ENCODE measurements at places on chromosomes 5 and 9.

GRCh38 chr5:80860924-80861613 is 99.1 kb upstream of the RASGRF2 start:
- no peak for DNase-seq

GRCh38 chr9:113912816-113913215 is 36.7 kb downstream of the ZNF618 start:
- DNase-seq = no peak

DNA sequence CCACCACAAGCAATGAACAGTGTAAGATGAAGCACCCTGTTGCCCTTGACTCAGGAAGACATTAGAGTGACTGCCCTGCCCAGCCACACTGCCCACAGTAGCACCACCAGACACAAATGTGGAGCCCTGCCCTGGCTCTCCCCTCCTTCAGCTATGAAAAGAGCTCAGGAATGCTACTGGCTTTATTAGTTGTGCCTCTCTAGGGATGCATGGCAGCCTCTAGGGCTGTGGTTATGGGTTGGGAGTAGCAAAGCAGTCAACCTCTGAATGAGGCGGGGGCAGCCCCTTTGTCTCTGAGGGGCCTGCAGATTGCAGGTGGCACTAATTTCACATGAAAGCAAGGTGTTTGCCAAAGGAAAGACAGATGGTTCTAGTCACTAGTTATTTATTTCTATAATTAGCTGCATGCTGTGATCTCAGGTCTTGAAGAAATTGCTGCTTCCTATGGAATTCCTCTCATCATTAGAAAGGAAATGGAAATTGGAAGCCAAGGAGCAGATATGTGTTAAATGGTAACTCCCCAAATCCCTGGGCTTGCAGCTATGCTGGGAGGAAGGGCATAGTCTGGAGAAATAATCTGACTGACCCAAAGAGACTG is 259.4 kb downstream of the TLR4 start:
- no peak for DNase-seq

DNA sequence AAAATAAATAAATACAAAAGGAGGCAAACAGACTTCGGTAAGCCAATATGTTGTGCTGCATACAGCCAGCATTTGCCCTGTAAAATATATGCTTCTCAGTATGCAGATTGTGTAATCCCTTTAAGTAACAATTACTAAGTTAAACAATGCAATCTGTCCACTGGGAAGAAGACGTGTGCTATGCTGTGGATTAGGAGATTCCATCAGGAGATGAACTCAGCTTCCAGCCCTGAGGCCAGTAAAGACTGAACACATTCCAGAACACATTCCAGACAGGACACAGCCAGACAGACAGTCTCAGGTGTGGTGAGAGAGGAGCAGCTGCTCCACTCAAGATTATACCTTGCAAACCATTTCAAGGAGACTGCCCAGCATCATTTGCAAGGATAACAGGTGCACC is 97.8 kb downstream of the MPDZ start:
- DNase-seq = no peak

DNA sequence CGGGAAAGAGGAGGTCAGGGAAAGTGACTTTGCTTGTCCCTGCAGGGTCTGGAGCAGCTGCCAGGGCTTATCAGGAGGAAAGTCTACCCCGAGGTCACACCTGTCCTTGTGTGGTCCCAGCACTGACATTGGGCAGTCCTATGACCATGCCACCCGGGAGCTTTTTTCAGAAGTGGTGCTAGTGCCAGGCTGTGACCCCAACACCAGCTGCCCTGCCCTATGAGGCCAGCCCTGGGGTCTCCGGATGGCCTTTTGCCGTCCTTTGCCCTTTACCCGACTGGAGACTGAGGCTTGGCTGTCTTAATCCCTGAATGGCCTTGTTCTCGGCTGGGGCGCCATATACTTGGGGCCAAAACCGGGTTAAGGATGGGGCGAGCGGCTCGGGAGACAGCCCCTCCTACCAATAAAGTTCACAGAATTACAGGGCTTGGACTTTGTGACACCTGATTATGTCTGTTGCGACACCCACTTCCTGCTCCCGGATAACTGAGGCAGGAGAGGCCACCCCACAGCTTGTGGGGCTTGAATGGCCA is 22.2 kb upstream of the SLC9A3 start:
- DNase-seq = no peak

DNA sequence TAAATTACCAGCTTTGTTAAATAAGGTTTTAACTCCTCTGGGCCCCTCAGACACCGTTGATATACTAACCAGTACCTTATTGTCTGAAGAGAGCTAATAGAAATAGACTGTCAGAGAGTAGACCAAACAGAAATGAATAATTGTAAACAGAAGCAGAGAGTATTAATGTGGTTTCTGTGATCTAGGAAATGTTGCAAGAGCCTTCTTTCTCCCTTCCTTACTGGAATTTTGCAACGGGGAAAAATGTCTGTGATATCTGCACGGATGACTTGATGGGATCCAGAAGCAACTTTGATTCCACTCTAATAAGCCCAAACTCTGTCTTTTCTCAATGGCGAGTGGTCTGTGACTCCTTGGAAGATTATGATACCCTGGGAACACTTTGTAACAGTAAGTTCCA is 5.1 kb downstream of the TYRP1 start:
- no peak for DNase-seq

DNA sequence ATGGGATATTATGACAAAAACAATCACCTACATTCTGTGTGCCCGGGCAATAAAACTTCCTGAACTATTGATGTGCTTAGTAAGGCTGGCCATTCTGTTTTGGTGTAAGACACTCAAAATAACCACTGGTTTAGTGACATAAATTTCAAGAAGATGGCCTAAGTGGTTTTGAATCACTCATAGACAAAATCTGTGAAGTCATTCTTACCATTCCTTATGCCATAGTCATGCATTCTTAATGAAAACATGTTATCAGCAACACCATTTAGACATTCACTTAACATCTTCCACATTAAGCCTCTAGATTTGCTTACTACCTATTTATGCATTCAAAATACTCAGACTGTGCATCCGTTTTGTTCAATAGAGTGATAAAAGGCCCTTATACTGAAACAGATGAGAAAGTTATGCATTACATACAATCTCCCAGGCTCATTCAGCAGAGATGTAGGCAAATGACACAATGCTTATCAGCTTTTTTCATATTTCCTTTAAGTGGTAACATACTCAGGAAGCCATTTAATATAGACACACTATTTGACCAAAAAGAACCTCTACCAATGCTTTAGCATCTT is 848.8 kb upstream of the DMAC1 start:
- no peak for DNase-seq

DNA sequence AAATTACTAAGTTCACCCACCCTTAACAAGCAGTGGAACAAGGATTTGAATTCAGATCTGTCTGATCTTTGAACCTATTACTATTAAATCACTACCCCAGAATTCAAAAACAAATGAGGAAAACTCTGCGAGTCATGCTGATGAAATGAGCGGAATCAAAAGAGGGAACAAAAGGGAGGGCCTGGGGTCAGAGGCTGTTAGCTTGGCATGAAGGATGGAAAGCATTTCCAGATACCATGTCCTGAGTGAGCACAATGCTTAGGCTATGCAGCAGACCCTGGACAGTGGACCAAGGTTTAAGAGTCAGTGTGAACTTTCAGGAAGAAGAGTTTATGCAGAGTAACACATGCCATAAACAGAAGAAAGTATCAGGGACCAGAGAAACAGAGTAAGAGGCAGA is 30.5 kb downstream of the GRIA1 start:
- DNase-seq = no peak

GRCh38 chr5:8253376-8253775 is 384.4 kb downstream of the MTRR start:
- no peak for DNase-seq

GRCh38 chr5:67623078-67623477 is 426.5 kb upstream of the CD180 start:
- DNase-seq = no peak

DNA sequence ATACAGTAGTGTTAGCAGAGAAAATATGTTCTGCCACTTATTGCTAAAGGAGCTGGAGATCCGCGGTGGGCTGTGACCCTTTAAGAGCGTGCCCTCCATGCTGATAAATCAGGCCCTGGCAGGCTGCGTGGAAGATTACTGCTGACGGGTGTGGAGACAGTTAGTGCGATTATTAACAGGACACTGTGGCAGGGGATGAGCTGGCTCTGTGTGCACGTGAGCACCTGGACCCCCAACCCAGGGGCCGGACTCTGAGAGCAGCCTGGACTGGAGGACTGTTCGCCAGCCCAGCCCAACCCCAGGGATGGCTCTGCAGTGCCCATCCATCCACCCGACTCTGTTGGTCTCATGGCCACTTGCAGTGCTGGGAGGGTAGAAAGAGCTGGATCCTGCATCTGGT is 162.0 kb downstream of the MELK start:
- no peak for DNase-seq

GRCh38 chr9:98942906-98943681 is 613 bp upstream of the COL15A1 start:
- no peak for DNase-seq

GRCh38 chr9:68897577-68898145 is 116.3 kb downstream of the PRKACG start:
- no peak for DNase-seq

GRCh38 chr5:97019435-97020117 is 83.7 kb downstream of the LNPEP start:
- DNase-seq = no peak

DNA sequence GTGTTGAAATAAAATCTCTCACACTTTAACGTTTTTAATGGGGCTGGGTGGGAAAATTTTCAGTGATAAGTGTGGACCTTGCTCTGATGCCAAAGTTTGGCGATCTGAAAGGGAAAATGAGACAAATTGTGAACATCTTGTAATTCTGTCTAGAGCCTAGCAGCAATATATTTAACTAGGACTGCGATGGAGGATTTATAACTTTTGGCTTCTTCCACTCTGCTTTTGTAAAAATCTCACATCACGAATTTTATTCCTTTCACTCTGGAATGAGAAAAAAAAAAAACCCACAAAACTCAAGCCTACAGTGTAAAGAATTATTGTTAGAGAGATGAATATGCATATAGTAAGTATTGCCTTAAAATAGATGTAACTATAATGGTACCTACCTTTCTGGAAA is 19.9 kb downstream of the CCNH start:
- DNase-seq = no peak

DNA sequence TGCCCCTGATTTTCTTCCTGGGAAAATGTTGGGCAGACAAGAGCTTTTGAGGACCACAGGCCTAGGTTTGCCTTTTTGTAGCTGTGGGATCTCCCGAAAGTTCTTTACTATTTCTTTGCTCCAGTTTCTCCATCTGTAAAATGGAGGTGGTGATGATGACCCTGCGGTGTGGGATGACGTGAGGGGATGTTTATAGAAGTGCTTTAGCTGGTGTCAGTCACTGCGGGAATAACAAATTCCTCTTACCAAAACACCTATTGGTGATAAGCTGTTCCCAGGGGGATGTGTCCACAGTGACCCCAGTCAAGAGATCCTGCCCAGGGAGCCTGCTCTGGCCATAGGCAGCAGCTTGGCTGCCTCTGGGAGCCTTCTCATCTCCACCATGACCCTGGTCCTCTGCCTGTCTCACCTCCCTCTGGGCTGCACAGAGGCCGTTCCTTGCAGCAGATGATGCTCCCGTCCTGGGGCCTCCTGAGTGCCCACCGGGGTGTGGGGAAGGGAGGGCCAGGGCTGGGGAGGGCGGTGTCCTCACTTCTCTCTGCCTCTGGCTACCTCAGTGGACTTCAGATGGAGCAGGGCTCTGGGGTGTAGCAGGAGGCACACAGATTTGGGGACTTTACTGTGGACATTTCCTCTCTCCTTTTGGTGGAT is 77.2 kb downstream of the COL15A1 start:
- no peak for DNase-seq

DNA sequence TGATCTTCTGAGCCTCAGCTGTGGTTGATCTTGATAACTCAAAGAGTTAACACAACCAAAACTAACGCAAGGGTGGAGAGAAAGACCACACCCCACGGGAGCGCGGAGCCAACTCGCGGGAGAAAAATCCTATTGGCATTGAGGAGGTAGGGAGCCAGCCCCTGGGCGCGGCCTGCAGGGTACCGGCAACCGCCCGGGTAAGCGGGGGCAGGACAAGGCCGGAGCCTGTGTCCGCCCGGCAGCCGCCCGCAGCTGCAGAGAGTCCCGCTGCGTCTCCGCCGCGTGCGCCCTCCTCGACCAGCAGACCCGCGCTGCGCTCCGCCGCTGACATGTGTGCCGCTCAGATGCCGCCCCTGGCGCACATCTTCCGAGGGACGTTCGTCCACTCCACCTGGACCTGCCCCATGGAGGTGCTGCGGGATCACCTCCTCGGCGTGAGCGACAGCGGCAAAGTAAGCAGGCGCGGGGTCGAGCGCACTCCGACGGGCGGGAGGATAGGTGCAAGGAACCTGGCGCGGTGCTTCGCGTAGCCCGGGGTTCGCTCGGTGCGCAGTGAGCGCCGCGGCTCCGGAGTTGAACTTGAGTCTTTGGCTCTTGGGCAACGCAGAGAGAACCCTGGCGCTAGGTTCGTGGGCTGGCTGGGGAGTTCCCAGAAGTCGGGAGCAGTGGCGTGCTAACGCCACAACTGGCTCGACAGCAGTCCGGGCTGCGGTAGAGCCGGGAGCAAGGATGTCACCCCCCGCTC is at the start of gene GDA:
TSS of gene GDA (plus strand) at position 210 of the 745 bp plus-strand sequence. CDS start at position 330, 120 bp downstream.
- no peak for DNase-seq

- DNase-seq = no peak
Observed at GRCh38 chr5:112253478-112254250, 165.4 kb downstream of the EPB41L4A start.

All from hippocampal formation (tissue), 2 donors.